ENCODE measurements at places on chromosomes 7 and 10. TPM values are rescaled to one million over a fixed set of nuclear protein-coding genes. Genes with fewer than 3 reads are reported as not detected.

DNA sequence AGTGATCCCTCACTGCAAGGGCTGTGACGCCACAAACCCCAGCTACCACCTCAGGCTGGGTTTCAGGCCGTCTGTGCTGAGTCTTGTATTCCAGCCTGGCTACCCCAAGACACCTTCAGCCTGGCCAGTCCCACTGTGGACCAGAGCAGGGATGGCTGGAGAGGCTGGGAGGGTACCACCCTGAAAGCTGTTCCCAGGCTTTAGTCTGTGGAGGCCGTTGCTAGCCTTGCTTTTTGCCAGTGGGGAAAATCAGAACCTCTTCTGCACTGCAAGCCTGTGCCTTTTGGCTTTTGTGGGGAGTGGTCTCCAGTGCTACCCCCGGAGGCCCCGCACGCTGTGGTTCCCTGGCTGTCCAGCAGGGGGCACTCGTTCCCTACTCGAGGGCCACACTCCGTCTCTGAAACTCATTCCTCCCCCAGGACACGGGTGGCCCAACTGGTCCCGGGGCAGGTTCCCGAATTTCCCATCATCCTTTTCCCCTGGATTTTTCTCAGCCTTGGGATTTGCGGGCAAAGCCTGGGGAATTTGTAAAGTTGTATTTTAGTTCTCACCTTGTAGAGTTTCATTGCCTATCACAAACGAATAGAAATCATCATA is 128.4 kb upstream of the BTBD16 start:
- peak; percentile 81 for DNase-seq
- peaks cover 3% of the 10 kb centered on the region for H3K4me1 ChIP-seq
- H3K36me3 ChIP-seq = peaks cover 31% of the 10 kb centered on the region
- no peaks in the 10 kb centered on the region for H3K27me3 ChIP-seq
- no peak overlapping the region for H3K4me3 ChIP-seq

GRCh38 chr10:102072673-102073527 is 7.8 kb downstream of the HPS6 start:
- no peaks in the 10 kb centered on the region for H3K4me1 ChIP-seq
- H3K27ac ChIP-seq = no peak overlapping the region
- peak; percentile 76 for DNase-seq
- no peaks in the 10 kb centered on the region for H3K36me3 ChIP-seq
- no peaks in the 10 kb centered on the region for H3K27me3 ChIP-seq
- H3K4me3 ChIP-seq = no peak overlapping the region

DNA sequence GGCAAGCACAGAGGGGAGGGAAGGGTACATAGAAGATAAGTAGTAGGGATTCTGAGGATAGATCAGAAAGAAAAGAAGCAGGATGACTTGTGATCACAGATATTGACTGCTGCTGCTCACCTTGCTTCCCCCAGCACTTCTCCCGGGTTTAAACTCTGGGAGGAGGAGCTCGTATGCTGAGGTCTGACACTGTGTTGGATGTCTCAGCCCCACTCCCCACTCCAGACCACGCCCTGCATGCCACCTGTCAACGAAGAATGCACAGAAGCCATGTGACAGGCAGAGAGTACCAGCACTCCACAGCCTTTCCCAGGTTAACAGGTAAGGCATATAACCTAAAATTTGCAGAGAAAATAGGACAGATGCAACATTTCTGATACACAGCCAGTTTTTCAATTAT is 388.9 kb downstream of the TNS3 start:
- no peaks in the 10 kb centered on the region for H3K4me1 ChIP-seq
- no peaks in the 10 kb centered on the region for H3K27me3 ChIP-seq
- H3K27ac ChIP-seq = no peak overlapping the region
- H3K36me3 ChIP-seq = no peaks in the 10 kb centered on the region
- DNase-seq = no peak
- H3K4me3 ChIP-seq = no peak overlapping the region

DNA sequence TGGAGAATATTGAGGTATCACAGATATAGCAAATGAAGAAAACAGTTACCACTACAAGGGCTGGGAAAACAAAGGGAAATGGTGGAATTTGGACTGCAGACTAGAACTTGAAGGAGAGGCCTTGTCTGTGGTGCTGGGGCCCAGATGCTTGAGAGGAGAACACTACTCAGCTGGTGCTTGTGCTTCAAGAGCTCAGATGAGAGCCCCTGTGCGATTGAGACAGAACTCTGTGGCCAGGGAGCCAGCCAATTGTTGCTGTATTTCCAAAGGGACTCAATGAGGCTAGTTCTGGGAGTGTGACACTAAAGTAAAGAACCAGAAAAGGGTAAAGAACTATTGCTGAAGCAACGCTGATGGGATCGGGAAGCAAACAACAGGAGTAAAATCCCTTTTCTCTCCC is 406.5 kb upstream of the SEMA3D start:
- no peak overlapping the region for H3K27ac ChIP-seq
- no peaks in the 10 kb centered on the region for H3K4me1 ChIP-seq
- H3K36me3 ChIP-seq = no peaks in the 10 kb centered on the region
- H3K27me3 ChIP-seq = no peaks in the 10 kb centered on the region

GRCh38 chr10:484441-484924 is 205.0 kb downstream of the DIP2C start:
- H3K4me1 ChIP-seq = peaks cover 2% of the 10 kb centered on the region
- H3K27me3 ChIP-seq = no peaks in the 10 kb centered on the region
- no peak overlapping the region for H3K4me3 ChIP-seq
- DNase-seq = peak; percentile 35
- no peak overlapping the region for H3K27ac ChIP-seq

- H3K27ac ChIP-seq = no peak overlapping the region
- H3K4me3 ChIP-seq = no peak overlapping the region
- H3K4me1 ChIP-seq = no peaks in the 10 kb centered on the region
- H3K27me3 ChIP-seq = no peaks in the 10 kb centered on the region
- peaks cover 2% of the 10 kb centered on the region for H3K36me3 ChIP-seq
Observed at GRCh38 chr10:113993489-113993991, 50.1 kb upstream of the ADRB1 start.

GRCh38 chr7:80529362-80529761 is 17.5 kb upstream of the GNAT3 start:
- no peaks in the 10 kb centered on the region for H3K27me3 ChIP-seq
- H3K4me1 ChIP-seq = no peaks in the 10 kb centered on the region
- peaks cover 9% of the 10 kb centered on the region for H3K36me3 ChIP-seq
- H3K27ac ChIP-seq = no peak overlapping the region
- H3K4me3 ChIP-seq = no peak overlapping the region

GRCh38 chr7:50330696-50331095 is 26.2 kb downstream of the IKZF1 start:
- H3K27ac ChIP-seq = no peak overlapping the region
- 0 out of 2 replicates have a peak, but pooled peaks cover 2% of the 10 kb centered on the region for H3K4me1 ChIP-seq
- H3K36me3 ChIP-seq = no peaks in the 10 kb centered on the region
- no peak overlapping the region for H3K4me3 ChIP-seq

The STOX1 gene
- 5.8 TPM for total RNA-seq

The TRIM74 gene
- not detected for total RNA-seq
